MM.1S (cell line): ENCODE measurements at places on chromosomes 3 and 15.

DNA sequence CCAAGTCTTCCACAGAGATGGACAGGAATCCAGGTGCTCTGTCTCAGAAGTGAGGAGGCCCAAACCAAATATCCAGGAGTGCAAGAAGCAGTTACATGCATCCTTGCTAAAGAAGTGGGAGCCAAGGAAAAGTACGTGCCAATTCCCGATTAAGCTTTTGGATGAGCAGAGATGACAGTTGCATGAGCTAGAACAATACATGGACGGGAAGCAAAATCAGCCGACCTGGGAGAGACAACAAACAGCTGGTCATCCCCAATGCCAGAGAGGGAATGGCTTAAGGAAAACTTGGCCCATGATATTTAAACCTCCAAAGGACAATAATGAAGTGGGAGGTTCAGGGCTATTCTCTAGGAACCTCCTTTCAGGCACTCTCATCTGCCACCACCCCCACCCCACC is 86.0 kb upstream of the ABHD17C start:
- no peak overlapping the region for H3K27ac ChIP-seq
- H3K4me1 ChIP-seq: no peaks in the 10 kb centered on the region
- DNase-seq: no peak
- H3K36me3 ChIP-seq: no peaks in the 10 kb centered on the region
- H3K4me3 ChIP-seq: no peak overlapping the region

DNA sequence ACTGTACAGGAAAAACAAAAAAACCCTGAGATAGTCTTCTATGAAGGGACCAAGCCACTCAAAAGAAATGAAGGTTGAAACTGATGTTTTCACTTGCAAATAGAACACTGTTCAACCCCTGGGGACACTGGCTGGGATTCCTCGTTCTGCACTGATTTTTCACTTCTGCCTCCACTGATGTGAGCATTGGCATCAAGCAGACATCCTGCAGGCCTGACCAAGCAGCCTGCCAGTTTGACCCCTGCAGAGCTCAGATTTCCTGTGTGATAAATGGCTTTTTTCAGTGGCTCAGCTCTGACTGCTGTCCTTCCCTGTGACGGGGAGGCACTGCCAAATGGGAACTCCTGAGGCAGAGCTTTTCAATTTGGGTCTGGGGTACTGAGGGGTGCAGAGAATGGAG is 50.0 kb downstream of the RASGRP1 start:
- H3K4me3 ChIP-seq: no peak overlapping the region
- no peak overlapping the region for H3K27ac ChIP-seq
- no peaks in the 10 kb centered on the region for H3K27me3 ChIP-seq
- no peaks in the 10 kb centered on the region for H3K4me1 ChIP-seq
- no peak for DNase-seq

DNA sequence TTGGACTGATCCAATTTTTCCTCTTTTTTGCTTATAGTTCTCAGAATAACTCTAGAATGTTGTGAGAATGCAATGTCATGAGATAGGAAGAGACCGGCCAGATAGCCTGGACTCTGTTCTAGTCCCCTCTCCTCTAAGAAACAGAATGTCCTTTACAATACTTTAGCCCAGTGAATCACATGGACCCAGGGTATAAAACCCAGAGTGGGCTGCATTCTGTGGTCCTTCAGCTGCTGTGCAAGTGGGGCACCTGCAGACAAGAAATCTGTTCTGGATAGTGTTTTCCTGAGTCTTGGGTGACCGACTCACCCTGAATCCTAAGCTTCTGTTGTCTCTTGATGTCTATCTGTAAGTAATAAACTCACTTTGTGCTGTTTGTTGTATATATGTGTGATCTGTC is 368.6 kb upstream of the DPH6 start:
- H3K27me3 ChIP-seq: no peaks in the 10 kb centered on the region
- H3K4me3 ChIP-seq: no peak overlapping the region
- no peaks in the 10 kb centered on the region for H3K36me3 ChIP-seq
- H3K4me1 ChIP-seq: no peaks in the 10 kb centered on the region
- no peak overlapping the region for H3K27ac ChIP-seq

- H3K27ac ChIP-seq: no peak overlapping the region
- H3K4me1 ChIP-seq: no peaks in the 10 kb centered on the region
- no peak for DNase-seq
- H3K27me3 ChIP-seq: no peaks in the 10 kb centered on the region
- H3K4me3 ChIP-seq: no peak overlapping the region
- no peaks in the 10 kb centered on the region for H3K36me3 ChIP-seq
Measured at GRCh38 chr3:54914180-54914579, 13.7 kb downstream of the LRTM1 start.

DNA sequence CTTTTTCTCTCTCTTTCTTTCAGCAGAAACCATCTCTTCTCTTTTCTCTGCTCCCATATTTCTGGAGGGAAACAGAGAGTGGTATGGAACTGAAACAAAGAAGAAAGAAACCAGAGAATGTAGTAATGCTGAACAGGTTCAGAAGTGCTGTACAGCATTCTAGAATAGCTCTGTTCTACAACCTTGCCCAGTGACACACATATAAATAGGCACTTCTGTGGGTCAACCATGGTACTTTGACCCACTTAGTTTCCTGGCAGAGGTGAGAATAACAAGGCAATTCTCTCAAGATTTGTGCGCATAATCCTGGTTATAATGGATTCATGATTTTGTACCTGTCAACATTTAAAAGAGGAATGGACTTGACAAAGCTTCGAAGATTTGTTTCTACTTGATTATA is 12.3 kb downstream of the CFAP91 start:
- no peaks in the 10 kb centered on the region for H3K27me3 ChIP-seq
- H3K4me1 ChIP-seq: no peaks in the 10 kb centered on the region
- no peaks in the 10 kb centered on the region for H3K36me3 ChIP-seq
- H3K27ac ChIP-seq: no peak overlapping the region
- DNase-seq: no peak

- no peak overlapping the region for H3K27ac ChIP-seq
- no peaks in the 10 kb centered on the region for H3K4me1 ChIP-seq
- H3K4me3 ChIP-seq: no peak overlapping the region
Measured at GRCh38 chr3:2823031-2823430, 287.1 kb downstream of the IL5RA start.

GRCh38 chr3:178454726-178455125 is 81.5 kb upstream of the KCNMB2 start:
- H3K36me3 ChIP-seq: no peaks in the 10 kb centered on the region
- no peak for DNase-seq
- H3K4me3 ChIP-seq: no peak overlapping the region
- H3K27me3 ChIP-seq: no peaks in the 10 kb centered on the region
- H3K4me1 ChIP-seq: no peaks in the 10 kb centered on the region

- no peaks in the 10 kb centered on the region for H3K4me1 ChIP-seq
- no peaks in the 10 kb centered on the region for H3K36me3 ChIP-seq
- no peak overlapping the region for H3K4me3 ChIP-seq
- H3K27me3 ChIP-seq: no peaks in the 10 kb centered on the region
Measured at GRCh38 chr3:55205990-55206389, 278.1 kb upstream of the LRTM1 start.

DNA sequence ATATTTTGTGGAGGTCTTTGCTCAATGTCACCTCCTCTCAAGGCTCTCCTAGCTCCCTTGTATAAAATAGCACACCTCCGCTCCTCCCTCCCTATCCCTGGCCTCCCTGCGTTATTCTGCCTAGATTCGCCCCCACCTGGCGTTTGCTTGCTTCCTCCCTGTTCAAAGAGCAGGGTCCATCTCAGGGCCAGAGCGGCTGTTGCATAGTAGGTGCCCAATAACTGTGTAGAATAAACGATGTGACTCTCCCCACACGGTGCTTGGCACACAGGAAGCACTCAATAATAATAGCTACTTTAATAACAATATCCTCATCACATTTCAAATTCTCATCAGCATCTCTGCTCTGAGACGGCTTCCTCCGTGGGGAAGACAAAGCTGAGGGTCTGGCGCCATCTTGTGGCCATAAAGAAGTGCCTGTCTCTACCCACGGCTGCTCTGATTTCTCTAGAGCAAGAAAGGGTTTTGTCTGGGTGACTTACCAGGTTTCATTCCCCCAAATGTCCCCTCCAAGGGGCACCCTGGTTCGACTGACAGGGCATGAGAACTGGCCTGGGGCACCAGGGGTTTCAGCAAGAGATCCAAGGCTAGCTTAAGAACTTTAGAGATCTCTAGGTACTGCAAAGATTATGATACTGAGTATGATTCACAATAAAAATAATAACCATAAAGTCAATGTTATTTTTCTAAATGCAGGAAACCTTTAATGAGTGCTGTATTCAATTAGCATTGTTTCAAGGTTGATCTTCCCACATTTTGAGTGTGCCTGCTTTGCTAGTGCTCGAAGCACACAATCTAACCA is 16.1 kb downstream of the CD276 start:
- H3K4me3 ChIP-seq: no peak overlapping the region
- H3K36me3 ChIP-seq: no peaks in the 10 kb centered on the region
- H3K27ac ChIP-seq: no peak overlapping the region
- DNase-seq: peak; percentile 84
- no peaks in the 10 kb centered on the region for H3K27me3 ChIP-seq

GRCh38 chr3:153448151-153448829 is 286.3 kb downstream of the RAP2B start:
- H3K27me3 ChIP-seq: no peaks in the 10 kb centered on the region
- no peak for DNase-seq
- no peak overlapping the region for H3K27ac ChIP-seq
- H3K4me3 ChIP-seq: no peak overlapping the region
- H3K4me1 ChIP-seq: 0 out of 2 replicates have a peak, but pooled peaks cover 2% of the 10 kb centered on the region
- H3K36me3 ChIP-seq: no peaks in the 10 kb centered on the region

DNA sequence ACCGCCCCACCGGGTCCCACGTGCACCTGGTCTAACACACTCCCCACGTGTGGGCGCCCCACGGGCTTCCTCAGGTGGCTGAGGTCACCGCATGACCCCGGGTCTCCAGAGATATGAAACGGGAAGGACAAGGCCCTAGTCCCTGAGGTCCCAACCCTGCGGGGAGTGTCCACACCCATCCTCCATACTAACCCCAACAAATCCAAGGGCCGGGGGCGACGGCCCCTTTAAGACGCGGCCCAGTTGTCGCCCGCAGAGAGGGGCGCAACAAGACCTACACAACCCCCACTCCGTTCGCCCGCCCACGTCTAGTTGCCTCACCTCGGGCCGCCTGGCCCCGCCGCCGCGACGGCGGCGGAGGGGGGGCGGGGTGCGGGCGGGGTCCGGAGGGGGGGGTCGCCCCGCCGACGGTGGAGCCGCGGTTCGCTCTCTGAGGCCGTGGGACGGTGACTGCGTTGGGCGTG is 396 bp downstream of the INO80 start:
- no peaks in the 10 kb centered on the region for H3K36me3 ChIP-seq
- H3K4me3 ChIP-seq: peak overlapping the region; percentile 99
- peak overlapping the region; percentile 90 for H3K27ac ChIP-seq
- DNase-seq: peak; percentile 69

GRCh38 chr15:82168296-82168695 is 94.2 kb downstream of the EFL1 start:
- H3K27ac ChIP-seq: no peak overlapping the region
- H3K4me3 ChIP-seq: no peak overlapping the region
- no peaks in the 10 kb centered on the region for H3K4me1 ChIP-seq
- DNase-seq: no peak
- no peaks in the 10 kb centered on the region for H3K36me3 ChIP-seq
- no peaks in the 10 kb centered on the region for H3K27me3 ChIP-seq

DNA sequence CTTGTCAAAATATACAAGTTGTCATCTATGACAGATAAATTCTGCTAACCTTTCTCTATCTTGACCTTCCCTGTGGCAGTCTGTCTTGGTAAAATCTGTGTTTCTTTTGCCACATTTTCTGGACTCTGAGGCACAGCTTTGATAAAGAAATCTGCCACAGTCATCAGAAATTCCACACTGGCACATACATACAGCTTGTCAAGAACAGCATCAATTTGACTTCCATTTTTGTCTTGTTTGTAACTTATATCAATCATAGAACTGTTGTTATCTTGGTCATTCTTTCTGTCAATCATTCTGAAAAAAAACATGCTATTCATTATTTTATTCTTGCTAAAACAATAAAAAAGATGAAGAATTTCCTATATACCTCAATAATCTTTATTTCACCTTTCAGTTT is 130.8 kb downstream of the VPS13C start:
- 0 out of 2 replicates have a peak, but pooled peaks cover 4% of the 10 kb centered on the region for H3K36me3 ChIP-seq
- no peak for DNase-seq
- H3K27ac ChIP-seq: no peak overlapping the region
- no peak overlapping the region for H3K4me3 ChIP-seq
- no peaks in the 10 kb centered on the region for H3K4me1 ChIP-seq

GRCh38 chr3:12186515-12187286 is 28.0 kb upstream of the TIMP4 start:
- no peaks in the 10 kb centered on the region for H3K27me3 ChIP-seq
- no peak for DNase-seq
- H3K27ac ChIP-seq: no peak overlapping the region
- H3K4me3 ChIP-seq: no peak overlapping the region

DNA sequence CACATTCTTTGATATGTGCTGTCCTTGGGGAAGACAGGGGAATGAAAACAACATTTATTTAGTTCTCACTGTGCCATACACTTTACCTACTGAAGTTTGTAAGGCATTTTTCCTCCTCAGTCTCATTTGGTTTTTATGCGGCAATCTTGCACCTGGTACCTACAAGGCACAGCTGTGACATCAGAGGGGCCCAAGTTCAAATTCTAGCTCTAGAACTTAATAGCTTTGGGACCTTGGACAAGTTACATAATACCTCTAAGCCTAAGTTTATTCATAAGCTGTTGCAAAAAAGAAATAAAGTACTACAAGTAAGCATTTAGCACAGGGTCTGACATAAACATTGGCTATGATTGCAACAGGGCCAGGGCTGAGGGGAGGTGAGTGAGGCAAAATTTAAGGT is 5.6 kb upstream of the FAM81A start:
- no peaks in the 10 kb centered on the region for H3K36me3 ChIP-seq
- no peak overlapping the region for H3K27ac ChIP-seq
- 0 out of 2 replicates have a peak, but pooled peaks cover 4% of the 10 kb centered on the region for H3K27me3 ChIP-seq
- no peaks in the 10 kb centered on the region for H3K4me1 ChIP-seq

- H3K27me3 ChIP-seq: no peaks in the 10 kb centered on the region
- H3K4me1 ChIP-seq: peaks cover 19% of the 10 kb centered on the region
- H3K4me3 ChIP-seq: no peak overlapping the region
- no peaks in the 10 kb centered on the region for H3K36me3 ChIP-seq
Measured at GRCh38 chr3:61233746-61234145, 17.5 kb downstream of the FHIT start.

GRCh38 chr15:34802371-34802770 is 7.0 kb upstream of the ACTC1 start:
- no peak overlapping the region for H3K4me3 ChIP-seq
- H3K36me3 ChIP-seq: no peaks in the 10 kb centered on the region
- H3K27ac ChIP-seq: no peak overlapping the region
- DNase-seq: no peak

DNA sequence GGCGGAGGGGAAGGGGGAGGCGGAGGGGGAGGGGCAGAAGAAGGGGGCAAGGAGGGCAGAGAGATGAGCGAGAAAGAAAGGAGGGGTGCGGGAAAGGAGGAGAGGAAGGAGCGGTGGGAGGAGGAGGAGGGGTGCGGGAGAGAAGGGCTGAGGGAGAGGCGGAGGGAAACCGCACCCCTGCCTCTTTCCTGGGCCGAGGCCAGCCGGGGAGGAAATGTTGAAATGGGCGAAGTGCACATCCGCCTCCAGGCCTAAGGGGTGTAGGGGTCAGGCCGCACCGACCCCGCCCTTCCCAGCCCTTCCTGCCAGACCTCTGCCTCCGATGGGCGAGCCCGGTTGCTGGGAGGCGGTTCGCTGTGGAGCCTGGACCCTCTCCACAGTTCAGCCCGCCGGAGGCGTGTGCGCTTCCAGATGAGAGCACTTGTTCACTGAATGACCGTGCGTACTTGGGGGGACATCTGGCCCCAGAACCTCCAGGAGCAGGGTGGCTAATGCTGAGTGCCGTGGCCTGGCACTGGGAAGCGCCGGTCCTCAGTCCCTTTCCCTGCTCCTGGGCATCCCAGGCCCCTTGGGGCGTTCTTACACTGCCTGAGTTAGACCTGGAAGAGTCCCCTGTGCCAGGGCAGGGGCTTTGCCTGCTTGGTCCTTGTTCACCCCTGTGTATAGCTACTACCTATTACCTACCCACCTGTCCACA is 110.3 kb upstream of the KLF13 start:
- peaks cover 14% of the 10 kb centered on the region for H3K4me1 ChIP-seq
- peak overlapping the region; percentile 85 for H3K27ac ChIP-seq
- H3K36me3 ChIP-seq: no peaks in the 10 kb centered on the region
- H3K4me3 ChIP-seq: peak overlapping the region; percentile 74
